ENCODE measurements at places on chromosomes 1 and 21.
A peak's percentile ranks its signal among the peaks of the same experiment; 100 is the strongest.

GRCh38 chr1:9760824-9761223 is 62.9 kb downstream of the CLSTN1 start:
- no peak for DNase-seq

DNA sequence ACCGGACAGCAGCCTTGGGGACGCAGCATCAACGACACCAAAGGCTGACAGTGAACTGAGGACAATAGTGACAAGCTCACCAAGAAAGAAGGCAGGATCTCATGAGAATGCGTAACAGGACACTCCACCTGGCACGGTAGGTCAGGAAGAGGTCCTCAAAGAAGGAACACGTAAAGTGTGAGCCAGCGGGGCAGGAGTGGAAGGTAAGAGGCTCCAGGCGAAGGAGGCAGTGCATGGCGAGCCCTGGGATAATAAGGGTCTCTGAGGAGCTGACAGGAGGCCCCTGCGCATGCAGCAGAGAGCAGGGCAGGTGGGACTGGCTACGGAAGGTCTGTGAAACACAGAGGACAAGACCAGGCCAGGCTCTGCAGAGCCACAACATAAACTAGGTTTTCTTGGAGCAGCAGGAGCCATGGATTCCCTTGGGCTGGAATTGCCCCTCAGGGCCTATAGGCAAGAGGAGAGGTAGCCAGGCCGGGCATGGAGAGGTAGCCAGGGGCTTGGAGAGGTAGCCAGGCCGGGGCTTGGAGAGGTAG is 8.2 kb downstream of the LSS start:
- DNase-seq: no peak

DNA sequence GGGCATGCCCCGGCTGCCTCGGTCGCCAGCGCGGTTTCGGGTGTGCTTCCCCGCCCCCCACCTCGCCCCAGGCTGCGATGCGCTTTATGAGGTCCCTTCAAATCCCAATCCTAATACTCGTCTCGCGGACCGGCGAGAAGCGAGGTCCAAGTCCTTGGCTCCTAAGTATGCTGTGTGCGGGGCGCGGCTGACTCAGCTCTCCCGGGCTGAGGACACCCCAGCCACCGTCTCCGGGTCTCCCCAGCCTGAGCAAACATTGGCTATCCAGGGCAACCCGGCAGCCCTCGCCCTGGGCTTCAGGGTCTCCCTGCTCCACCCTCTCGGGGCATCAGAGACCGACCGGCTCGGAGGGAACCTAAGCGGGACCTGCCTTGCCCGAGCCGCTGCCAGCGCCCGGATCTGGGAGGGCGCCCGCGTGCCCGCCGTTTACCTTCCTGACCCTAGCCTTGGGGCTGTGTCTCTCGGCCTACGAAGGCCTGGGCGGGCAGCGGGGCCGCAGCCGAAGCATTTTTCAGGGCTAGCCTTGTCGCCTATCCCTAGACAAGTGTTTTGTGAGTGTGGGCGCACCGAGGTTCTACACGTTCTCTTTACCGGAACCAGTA is 1.2 kb downstream of the ITPKB start:
- DNase-seq: peak; percentile 18

- DNase-seq: no peak
Observed at GRCh38 chr1:94934551-94934950, 7.6 kb upstream of the CNN3 start.

DNA sequence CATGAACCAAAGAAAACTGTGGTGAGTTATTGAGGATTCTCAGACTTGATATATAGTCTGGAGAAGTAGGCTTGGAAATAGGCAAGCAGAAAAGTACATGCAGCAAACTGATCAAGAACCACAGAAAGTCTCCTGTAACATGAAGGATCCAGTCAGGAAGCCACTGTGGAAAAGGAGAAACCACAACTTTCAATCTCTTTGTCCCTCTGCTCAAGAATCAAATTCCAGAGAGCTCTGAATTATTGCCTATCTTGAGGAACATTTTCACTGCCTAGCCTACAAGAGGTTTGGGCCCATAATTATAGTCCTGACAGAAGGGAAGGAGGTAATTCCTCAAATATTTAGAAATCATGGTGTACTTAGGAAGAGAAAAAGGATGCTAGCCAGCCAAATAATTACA is 43.0 kb upstream of the ADAMTS1 start:
- DNase-seq: peak; percentile 62

DNA sequence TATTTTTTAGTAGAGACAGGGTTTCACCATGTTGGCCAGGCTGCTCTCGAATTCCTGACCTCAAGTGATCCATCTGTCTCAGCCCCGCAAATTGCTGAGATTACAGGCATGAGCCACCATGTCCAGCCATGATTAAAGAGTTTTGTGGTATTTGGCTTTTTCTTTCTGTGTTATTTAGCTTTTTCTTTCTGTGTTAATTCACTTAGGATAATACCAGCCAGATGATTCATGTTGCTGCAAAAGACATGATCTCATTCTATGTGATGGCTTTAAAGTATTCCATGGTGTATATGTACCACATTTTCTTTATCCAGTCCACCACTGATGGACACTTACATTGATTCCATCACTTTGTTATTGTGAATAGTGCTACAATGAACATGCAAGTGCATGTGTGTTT is 1135.2 kb downstream of the AMY1C start:
- peak; percentile 4 for DNase-seq

DNA sequence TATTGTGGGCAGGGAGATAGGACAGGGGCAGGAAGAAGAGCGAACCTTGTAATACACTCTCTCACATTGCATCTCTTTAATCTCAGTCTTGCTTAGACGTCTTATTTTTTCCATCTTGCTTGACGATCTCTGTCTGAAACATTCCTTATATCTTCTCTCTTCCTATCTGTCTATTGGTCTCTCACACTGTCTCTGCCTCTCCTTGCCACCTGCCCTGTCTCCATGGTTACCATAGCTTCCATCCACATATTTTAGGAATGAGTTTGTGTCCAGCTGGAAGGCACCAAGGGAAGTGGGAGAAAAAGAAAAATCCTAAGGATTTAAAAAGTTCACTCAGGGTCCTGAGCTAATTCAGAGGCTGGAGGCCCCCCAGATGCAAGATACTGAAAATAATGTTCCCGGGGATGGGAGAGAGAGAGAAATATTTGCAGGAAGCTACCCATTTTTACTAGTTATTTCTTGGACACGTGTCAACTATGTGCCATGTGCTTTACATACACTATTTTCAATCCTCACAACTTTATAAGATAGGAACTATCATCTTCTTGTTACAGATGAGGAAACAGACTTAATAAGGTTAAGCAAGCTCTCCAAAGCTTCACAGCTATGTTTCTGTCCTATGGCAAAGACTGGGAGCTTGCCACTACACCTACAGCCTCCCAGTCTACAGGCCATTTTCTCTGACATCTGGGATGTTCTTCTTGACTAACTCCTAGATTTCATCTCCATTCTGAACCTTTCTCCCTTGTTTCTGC is 933 bp downstream of the ANKRD34A start:
- DNase-seq: peak; percentile 87

DNA sequence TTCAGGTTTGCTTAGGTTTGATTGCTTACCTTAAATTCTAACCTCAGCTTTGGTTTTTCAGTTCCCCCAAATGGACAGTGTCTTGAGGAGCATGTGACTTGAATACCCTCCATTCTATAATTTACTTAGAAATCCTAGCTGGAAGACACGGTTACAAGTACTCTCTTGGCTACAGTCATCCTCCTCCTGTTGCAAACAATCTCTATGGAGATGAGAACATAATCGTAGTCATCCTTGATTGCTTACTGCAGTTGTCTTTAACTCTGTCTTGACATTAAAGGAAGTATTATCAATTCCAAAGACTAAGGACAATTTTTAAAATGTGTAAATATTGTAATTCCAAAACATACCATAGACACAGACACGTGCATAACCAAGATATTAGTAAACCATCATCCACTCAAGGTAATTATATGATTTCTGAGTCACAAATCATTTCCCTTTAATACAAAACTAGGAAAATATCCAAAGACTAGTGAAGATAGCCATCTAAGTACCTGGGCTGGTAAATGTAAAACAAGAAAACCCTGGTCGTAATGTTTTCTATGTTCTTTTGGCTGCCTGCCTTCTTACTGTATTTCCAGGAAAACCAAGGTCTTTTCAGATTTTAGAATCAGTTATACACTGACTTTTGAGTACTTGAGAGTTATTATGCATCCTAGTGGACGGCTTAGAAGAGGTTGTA is 149.9 kb downstream of the CHRM3 start:
- DNase-seq: no peak

- no peak for DNase-seq
Observed at GRCh38 chr1:59856725-59857338, 42.1 kb downstream of the HOOK1 start.

DNA sequence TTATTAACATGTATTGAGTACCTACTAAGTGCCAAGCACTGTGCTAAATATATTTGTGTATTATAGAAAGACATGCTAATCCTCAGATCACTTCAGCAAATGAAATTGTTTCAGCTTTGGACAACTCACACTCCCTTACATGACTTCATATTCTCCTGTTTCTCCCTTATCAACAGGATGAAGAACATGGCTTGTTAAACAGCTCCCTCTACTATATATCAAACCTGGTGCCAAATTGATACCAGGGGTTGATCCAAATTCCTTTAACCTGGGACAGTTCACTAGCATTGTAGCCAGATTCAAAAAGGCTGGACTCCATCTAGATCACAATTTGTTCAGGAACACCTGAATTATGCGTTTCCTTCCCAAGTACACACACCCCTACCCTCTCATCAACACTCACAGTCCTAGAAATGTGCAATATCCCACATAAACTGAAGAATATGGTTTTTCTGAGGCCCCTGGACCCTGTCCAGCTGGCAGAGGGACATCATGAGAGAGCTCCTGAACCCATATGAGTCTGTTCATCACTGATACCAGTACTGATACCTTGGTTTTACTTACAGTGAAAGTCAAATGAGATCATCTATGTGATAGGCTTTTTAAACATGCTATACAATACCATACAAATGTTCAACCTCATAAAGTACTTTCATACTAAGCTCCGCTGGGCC is 47.0 kb upstream of the PALMD start:
- no peak for DNase-seq

- no peak for DNase-seq
Observed at GRCh38 chr1:30310966-30311742, 412.2 kb downstream of the MATN1 start.

DNA sequence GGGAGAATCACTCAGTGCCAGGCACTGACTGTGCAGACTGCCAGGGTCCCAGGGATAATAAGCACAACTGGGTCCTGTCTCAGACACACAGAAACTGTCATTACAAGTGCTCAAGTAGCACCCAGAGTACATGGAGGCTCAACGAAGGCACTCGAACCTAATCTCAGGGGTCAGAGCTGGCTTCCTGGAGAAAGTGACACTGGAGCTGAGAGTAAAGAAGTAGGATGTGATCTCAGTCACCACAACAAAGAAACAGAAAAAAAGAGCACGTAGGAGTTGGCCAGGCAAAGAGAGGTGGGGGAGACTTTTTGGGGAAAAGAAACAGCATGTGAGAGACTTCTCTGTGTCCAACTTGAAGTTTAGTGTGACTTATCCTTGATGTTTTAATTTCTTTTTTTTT is 1.3 kb downstream of the CATSPER4 start:
- DNase-seq: no peak

DNA sequence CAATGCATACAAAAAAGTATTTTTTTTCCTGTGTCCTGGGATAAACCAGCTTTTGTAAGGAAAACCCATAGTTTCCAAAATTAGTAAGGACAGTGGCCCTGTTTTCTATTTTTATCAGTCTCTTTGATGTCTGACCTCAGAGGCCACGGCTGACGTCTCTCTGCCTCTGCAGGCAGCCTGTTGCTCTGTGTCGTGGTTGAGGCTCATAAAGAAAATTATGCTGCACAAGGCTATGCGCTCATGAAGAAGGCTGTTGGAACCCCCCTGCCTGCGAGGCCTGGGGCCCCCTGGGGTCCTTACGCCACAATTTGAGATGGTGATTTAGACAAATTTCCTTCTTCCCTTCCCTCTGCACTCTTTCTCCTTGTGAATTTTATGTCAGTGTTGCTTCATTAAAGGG is 48.9 kb downstream of the AGPAT3 start:
- DNase-seq: peak; percentile 34

GRCh38 chr1:64936956-64937355 is 29.4 kb downstream of the JAK1 start:
- peak; percentile 32 for DNase-seq

GRCh38 chr1:97084546-97084945 is 363.0 kb downstream of the PTBP2 start:
- DNase-seq: peak; percentile 64

DNA sequence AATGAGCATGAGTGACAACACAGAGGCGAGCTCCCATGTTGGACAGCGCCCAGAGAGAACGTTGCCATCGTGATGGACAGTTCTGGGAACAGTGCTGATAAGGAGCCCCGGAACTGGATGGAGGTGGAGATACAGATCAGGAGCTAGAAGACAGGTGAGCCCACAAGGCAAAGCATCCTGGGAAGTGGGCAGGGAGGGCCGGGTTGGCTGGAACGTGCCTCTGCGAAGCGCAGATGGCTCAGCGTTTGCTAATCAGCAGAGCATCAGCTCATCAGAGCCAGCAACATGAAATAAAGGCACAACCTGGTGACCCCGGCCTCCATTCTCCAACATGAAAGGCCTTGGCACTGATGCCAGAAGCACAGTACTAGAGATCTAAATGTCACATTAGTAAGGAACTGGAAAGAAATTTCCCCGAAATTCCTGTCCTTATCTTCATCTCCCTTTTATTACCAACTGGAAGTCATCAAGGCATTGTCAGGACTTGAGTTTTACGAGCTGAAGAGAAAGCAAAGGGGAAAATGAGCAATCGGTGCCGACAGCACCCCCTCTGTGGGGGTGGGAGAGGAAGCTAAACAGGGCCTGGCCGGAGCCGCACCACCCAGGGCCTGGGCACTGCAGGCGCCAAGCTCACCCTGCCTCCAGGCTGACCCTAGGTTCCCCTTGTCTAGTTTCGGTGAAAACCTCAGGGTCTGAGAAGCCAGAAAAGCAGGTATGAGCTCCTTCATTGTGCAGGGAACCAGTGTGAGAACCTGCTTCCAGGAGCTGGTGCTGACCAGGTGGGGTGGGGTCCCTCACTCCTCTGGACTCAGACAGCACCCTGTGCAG is 19.9 kb downstream of the ABCA4 start:
- no peak for DNase-seq

DNA sequence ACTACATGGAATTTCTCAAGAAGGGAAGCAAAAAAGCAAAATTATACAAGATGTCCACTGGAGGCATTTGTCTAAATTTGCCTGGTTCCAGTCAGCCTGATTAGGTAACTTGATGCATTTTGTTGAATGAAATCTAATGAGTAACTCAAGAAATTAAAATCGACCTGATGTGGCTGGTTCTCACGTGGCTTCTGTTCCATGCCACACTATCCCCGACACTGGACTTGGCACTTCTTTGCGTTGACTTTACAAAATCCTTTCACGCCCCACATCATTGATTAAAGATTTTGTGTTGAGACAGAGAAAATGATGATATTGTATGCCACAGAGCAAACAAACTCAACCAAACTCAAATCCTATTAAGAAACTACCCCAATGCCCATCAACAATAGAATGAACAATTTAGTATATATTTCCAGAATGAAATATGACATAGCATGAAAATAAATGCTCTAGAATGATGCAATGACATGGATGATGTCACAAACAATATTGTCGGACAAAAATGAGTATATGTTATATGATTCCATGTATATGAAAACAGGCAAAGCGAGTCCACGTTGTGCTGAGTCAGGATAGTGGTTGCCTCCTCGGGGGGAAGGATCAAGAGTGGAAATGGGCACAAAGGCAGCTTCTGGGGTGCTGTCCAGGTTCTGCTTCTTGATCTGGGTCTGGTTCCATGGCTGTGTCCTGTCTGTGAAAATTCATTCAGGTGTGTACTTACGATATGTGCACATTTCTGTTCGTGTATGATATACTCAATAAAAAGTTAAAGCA is 12.9 kb upstream of the HMGCS2 start:
- DNase-seq: no peak

Measured in fibroblast of upper back skin (primary cell).